ENCODE measurements at places on chromosomes 4 and X.

DNA sequence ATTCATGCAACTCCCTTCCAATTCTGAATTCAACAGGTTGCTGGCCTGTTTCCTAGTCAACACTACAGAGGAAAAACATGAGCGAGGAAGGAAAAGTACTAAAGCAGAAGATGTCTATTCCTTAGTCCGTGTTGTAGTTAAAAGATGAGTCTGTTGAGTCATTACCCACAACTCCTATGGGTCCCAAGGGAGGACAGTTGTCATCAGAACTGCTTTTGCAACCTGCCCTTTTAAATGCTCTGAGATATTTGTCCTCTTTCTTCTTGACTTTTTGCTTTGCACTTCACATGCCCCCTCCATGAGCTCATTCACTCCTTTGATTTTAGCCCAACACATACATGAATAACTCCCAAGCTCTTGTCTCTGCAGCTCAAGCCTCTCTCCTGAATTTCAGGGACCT lies 119.2 kb downstream of the CORIN start:
- DNase-seq: no peak

GRCh38 chrX:114800719-114801118 lies 216.7 kb downstream of the IL13RA2 start:
- no peak for DNase-seq

GRCh38 chr4:101952985-101953384 lies 162.5 kb downstream of the BANK1 start:
- no peak for DNase-seq

- no peak for DNase-seq
These were observed 133.8 kb downstream of the AFF1 start for GRCh38 chr4:87068583-87069021.

- no peak for DNase-seq
These were observed 70.7 kb upstream of the SLC4A4 start for GRCh38 chr4:71268166-71268565.

- DNase-seq: no peak
These were observed 837 bp downstream of the DCHS2 start for GRCh38 chr4:154490583-154491340.

DNA sequence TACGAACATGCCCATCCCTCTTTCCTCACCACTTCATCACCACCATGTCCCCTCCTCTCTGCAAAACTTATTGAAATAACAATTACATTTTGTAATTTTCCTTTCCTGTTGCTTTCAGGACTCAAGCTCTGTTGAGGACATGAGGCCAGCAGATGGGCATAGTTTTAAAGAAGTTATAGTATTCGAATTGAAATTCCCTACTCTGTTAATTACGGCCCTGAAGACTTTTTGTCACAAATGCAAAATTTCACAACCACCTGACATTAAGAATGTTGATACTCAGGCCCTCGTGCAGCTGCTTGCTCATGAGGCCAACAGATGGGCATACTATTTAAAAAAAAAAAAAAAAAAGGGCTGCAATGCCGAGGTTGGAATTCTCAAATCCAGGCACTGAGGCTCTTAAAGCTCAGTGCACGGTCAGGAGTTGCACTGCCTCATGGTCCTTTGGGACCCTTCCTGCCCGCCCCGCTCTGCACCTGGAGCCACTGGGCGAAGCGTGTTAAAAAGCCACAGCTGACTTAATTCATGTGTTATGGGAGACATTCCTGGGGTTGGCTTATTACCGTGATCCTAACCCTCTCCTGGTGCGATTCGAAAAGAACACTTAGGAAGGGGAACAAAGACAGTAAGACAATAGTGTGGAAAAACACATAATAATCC lies 34.2 kb upstream of the FAT1 start:
- DNase-seq: no peak

GRCh38 chrX:14590216-14590615 lies 60.9 kb downstream of the GLRA2 start:
- DNase-seq: no peak

DNA sequence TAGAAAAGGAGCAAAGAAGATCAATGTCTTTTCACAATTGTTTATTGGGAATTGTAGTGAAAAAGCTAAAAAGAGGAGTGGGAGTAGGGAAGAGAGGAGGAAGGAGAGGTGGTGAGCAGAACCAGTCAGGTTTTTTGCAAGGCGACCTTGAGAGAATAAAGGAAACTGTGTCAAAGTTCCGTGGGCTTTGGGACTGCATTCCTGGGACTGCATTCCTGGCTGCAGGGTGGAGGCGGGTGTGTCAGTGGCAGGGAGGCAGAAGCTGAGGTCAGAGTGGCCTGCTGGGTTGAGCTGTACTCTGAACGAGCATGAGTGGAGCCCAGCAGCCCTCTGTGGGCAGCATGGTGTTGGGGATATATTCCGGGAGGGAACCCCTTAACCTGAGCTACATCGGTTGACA lies 66.8 kb upstream of the UCP1 start:
- no peak for DNase-seq

GRCh38 chrX:150163221-150163930 lies 199.7 kb upstream of the MAMLD1 start:
- DNase-seq: no peak

DNA sequence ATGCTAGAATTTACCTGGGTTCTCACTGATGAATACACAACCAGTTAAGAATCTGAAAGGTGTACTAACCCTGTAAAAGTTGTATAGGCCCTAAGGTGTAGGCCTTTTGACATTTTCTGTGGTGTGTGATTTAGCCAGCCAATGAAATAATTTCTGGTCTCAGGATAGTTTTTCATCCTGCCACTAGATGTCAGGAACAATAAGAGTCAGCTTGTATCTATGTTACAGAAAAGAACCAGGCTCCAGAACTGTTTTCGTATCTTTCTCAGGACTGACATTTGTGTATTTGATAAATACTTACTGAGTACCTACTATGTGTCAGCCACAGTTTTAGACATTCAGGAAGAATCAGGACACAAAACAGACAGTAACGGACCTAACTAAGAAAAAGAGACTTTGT lies 673.6 kb upstream of the TENM3 start:
- DNase-seq: no peak

GRCh38 chr4:1300466-1301455 lies 11.1 kb downstream of the MAEA start:
- DNase-seq: no peak
